ENCODE measurements at places on chromosomes 3 and 15.

DNA sequence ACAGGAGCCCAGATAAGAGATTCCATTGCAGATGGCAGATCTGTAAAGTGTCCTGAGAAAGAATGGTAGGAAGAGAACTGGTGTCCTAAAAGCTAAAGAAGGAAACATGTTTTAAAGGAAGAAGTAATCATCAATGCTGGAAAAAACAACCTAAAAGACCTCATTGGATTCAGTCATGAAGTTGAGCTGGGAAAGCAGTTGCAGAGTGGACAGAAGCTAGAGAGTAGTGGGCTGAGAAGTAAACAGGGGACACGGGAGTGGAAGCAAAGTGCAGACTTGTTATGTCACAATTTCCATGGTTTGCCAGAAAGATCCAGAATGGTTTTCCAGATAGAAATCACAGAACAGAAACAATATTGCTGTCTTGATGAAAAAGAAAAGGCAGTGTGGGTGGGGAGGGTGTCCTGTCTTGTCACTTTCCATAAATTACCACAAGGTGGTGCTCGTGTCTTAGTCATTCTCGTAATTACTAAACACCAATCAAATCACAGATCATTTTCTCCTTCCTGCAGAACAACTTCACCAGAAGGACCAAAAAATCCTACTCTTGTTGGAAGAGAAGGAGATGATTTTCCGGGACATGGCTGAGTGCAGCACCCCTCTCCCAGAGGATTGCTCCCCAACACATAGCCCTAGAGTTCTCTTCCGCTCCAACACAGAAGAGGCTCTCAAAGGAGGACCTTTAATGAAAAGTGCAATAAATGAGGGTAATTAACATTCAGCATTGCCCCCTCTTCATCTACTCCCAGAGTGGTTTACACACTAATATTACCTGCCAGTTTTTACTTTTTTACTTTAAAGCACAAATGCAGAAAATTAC, 64.5 kb downstream of the KLHL25 start:
- DNase-seq, result peak; percentile 26

DNA sequence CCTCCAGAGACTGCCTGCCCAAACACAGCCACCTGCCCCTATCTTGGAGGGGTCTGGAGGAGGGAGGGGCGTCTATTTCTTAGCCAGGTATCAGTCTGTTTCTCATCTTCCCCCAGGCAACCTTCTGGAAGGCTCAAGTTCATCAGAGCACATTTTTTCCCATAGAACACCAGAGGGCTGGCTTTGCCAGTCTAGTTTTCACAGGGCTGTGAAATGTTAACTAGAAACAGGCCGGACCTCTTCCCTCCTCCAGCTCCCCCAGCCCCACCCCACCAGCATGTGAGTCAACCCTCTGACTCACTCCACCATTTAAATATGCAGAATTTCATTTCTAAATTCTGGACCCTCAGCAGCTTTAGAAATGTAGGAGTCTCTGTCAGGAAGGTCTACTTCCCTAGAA, 66.9 kb downstream of the SLCO2A1 start:
- no peak for DNase-seq

- no peak for DNase-seq
Observed at GRCh38 chr3:122246199-122246598, 62.7 kb downstream of the CASR start.

GRCh38 chr3:57109437-57110199, 49.2 kb downstream of the SPATA12 start:
- DNase-seq, result no peak

- DNase-seq, result no peak
Observed at GRCh38 chr3:64815195-64815631, 127.4 kb upstream of the ADAMTS9 start.

DNA sequence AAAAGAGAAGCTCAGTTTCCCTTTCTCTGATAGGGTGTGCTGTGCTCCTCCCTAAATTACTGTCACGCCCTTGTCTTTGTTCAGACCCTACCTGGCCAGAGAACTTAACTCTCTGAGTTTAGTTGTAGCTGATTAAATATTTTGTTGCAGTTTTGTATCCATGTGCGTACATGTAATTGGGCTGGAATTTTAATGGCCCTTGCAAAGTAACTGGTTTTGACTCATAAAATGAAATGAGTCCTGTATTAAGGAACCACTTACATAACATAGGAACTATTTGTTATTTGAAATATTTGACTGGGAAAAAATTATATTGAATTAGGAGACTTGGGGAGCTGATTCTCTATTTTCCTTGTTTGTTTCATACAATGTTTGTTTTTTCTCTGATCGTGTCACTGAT, 80.2 kb downstream of the LRRK1 start:
- no peak for DNase-seq

- DNase-seq, result no peak
Observed at GRCh38 chr3:132773071-132773619, 50.9 kb upstream of the NPHP3 start.

DNA sequence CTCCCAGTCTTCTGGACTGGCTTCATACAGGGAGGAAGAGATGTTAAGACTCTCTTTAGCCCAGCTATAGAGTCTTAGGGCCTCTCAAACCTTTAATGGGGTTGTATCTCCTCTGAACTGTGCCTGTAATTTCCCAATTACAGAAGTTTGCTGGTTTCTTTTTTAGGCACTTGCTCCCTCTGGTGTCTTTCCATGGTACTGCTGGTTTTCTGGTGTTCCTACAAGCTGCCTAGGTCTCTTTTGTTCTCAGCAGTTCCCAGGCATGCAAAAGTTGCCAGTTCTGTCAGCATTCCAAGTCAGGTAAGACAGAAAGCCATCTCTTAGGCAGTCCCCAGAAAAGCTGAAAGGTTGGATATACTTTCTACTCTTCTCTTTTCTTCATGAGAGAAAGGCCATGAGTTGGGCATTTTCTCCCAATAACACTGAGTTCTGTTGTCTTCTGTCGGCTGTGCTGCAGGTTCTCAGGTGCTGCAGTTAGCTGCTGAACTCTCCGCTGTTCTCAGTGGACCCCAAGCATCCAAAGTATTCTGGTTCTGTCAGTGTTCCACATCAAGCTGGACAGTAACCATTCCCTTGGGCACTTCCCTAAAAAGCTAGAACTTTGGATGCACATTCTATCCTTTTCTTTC, 54.4 kb upstream of the EHHADH start:
- DNase-seq, result peak; percentile 21

- no peak for DNase-seq
Observed at GRCh38 chr15:88949734-88950400, 36.7 kb upstream of the MFGE8 start.

DNA sequence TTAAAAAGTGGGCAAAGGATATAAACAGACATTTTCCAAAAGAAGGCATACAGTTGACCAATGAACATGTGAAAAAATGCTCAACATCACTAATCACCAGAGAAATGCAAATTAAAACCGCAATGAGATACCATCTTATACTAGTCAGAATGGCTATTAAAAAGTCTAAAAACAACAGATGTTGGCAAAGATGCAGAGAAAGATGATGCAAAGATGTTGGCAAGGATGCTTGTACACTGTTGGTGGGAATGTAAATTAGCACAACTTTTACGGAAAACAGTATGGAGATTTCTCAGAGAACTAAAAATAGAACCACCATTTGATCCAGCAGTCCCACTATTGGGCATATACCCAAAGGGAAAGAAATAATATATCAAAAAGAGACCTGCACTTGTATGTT, 53.5 kb downstream of the TLNRD1 start:
- no peak for DNase-seq

DNA sequence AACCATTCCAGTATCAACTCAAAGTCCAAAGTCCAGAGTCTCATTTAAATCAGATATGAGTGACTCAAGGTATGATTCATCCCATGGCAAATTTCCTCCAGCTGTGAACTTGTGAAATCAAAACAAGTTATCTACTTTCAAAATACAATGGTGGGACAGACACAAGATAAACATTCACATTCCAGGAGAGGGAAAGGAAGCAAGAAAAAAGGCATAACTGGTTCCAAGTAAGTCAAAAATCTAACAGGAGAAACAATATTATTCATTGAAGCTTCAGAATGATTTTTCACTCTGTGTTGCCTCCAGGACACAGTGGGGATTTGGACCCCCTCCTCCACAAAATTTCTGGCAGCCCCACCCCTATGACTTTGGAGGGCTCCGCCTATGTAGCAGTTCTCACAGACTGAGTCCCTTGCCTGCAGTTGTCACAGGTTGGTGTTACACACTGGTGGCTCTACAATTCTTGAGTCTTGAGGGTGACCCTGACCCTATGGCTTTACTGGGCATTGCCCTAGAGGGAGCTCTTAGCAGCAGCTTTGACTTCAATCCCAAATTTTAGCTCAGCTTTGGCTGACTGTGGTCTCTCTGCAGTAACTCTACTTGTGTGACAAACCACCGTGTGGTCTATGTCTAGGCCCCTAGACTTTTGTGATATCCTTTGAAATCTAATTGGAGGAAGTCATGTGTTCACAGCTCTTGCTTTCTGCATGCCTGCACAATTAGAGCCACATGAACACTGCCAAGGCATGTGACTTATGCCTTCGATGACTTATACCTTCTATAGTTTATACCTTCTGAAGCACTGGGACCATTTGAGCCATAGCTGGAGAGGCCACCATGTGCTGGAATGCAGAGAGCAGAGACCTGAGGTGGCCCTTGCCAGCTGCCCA, 644.2 kb downstream of the GRM7 start:
- no peak for DNase-seq

DNA sequence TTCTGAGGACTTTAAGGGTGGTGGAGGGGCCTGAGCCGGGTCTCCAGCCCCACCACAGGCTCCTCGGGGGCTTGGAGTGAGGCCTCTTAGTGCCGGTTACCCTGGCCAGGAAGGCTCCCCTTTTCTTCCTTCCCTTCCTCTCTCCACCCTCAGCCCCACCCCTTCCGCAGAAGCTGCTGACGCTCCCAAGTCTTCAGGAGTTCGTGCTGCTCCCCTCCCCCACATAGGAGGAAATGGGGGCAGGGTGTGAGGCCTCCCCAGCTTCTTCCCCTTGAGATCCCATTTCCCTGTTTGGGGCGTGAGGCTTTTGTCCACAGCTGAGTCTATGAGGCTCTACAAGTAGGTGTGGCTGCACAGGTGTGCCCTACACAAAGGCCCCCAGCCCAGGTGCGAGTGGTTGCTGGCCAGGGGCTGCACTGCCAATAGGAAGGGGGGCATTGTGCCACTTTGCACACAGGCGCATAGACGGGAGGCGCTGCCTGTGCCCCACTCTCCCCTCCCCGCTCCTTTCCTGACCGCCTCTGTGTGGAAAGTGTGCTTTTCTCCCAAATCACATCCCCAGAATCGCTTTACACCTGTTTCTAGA, 915 bp upstream of the CALML4 start:
- DNase-seq, result no peak

DNA sequence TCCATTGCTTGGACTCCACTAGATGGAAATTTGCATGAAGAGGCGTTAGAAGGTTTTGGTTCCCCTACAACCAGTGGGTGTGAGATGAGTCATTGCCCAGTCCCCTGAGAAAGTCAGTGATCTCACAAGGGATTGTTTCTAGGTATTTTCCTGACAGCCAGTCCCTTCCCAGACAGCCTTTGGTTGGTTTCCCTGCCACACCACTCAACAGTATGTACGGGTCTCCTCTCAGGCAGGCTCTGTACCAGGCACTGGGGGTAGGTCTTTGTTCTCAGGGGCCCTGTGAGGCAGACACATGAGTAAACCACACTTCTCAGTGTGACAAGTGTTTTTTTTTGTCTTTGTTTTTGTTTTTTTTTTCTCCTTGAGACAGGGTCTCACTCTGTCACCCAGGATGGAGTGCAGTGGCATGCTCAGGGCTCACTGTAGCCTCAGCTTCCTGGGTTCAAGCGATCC, 4.0 kb downstream of the LAMP3 start:
- peak; percentile 15 for DNase-seq

GRCh38 chr3:164832216-164832615, 246.1 kb downstream of the SI start:
- no peak for DNase-seq
